ENCODE measurements at places on chromosomes 16 and 17.

- no peak overlapping the region for H3K4me3 ChIP-seq
- H3K4me1 ChIP-seq, result no peaks in the 10 kb centered on the region
Observed at GRCh38 chr17:70636517-70637133, 467.3 kb downstream of the KCNJ2 start.

DNA sequence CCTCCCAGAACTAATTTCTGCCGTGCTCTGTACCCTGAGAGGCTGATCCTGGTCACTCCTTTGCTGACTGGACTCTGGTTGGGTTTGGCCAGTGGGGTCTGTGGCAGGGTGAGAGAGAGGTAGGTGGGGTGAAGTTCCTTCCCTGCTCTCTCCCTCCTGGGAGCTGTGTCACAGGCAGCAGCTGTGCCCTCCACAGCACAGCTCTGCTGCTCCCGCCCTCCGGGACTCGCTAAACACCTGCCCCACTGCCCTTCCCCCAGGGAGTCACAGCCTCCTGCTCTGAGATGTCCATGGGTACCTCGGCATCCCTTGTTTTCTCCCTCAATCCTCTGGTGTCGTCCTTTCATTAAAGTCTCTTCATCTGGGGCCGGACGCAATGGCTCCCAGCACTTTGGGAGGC is 66.4 kb downstream of the SRCIN1 start:
- no peak overlapping the region for H3K4me3 ChIP-seq
- no peaks in the 10 kb centered on the region for H3K4me1 ChIP-seq
- no peaks in the 10 kb centered on the region for H3K27me3 ChIP-seq
- no peak overlapping the region for H3K27ac ChIP-seq
- H3K36me3 ChIP-seq, result no peaks in the 10 kb centered on the region

- H3K4me1 ChIP-seq, result no peaks in the 10 kb centered on the region
- no peak overlapping the region for H3K27ac ChIP-seq
- no peaks in the 10 kb centered on the region for H3K36me3 ChIP-seq
Observed at GRCh38 chr16:52781005-52781630, 234.2 kb upstream of the TOX3 start.

- DNase-seq, result no peak
- H3K4me3 ChIP-seq, result peak overlapping the region; percentile 87
- H3K36me3 ChIP-seq, result peaks cover 17% of the 10 kb centered on the region
Observed at GRCh38 chr17:51257150-51258081, 2.4 kb downstream of the MBTD1 start.

DNA sequence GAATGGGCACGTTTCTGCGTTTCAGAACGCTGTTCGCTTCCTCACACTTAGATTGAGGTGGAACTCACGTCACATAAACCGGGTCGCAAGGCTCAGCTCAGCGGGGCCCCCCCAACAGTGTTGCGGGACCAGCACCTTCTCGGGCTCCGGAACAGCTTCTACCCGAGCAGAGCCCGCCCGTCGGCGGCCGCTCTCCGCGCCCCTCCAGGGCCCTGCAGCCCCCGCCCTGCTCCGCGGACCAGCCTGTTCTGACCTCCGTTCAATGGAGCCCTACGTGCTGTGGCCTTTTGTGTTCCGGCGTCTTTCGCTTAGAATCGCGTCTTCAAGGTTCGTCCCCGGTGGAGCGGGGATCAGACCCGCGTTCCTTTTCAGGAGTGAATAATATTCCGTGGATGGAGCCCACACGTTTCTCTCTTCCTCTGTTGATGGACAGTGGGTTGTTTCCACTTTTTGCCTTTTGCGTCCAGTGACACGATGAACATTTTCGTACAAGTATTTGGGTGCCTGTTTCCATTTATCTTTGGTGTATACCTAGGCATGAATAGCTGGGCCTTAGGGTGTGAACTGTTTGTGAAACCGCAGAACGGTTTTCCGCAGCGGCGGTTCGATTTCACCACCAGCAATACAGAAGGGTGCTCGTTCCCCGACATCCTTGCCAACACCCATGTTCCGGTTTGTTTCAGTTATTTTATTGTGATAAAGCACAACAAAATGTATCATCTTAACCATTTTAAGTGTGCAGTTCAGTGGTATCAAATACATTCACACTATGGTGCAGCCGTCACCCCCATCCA is 2.3 kb upstream of the SLC22A31 start:
- DNase-seq, result no peak
- no peaks in the 10 kb centered on the region for H3K36me3 ChIP-seq
- H3K4me3 ChIP-seq, result no peak overlapping the region
- H3K4me1 ChIP-seq, result peaks cover 14% of the 10 kb centered on the region

Data from CD4-positive, CD25-positive, alpha-beta regulatory T cell (primary cell).